ENCODE measurements at places on chromosomes 13 and 19. TPM values are rescaled to one million over a fixed set of nuclear protein-coding genes. Genes with fewer than 3 reads are reported as not detected.

GRCh38 chr13:20774746-20775145 is 985 bp upstream of the EEF1AKMT1 start:
- peaks cover 7% of the 10 kb centered on the region for H3K4me1 ChIP-seq
- H3K27ac ChIP-seq, result no peak overlapping the region
- no peak for DNase-seq
- H3K36me3 ChIP-seq, result peaks cover 13% of the 10 kb centered on the region

- no peaks in the 10 kb centered on the region for H3K4me1 ChIP-seq
- no peaks in the 10 kb centered on the region for H3K27me3 ChIP-seq
- H3K4me3 ChIP-seq, result no peak overlapping the region
- H3K36me3 ChIP-seq, result no peaks in the 10 kb centered on the region
- DNase-seq, result no peak
These were observed 327.0 kb upstream of the SLITRK5 start for GRCh38 chr13:87344176-87344575.

- no peaks in the 10 kb centered on the region for H3K27me3 ChIP-seq
- peaks cover 3% of the 10 kb centered on the region for H3K4me1 ChIP-seq
- H3K36me3 ChIP-seq, result no peaks in the 10 kb centered on the region
- H3K4me3 ChIP-seq, result no peak overlapping the region
- H3K27ac ChIP-seq, result no peak overlapping the region
- DNase-seq, result no peak
These were observed 51.9 kb downstream of the GGACT start for GRCh38 chr13:100536643-100537180.

- no peaks in the 10 kb centered on the region for H3K36me3 ChIP-seq
- no peaks in the 10 kb centered on the region for H3K27me3 ChIP-seq
- no peaks in the 10 kb centered on the region for H3K4me1 ChIP-seq
- no peak overlapping the region for H3K4me3 ChIP-seq
- H3K27ac ChIP-seq, result no peak overlapping the region
- no peak for DNase-seq
These were observed 16.9 kb downstream of the DZIP1 start for GRCh38 chr13:95627590-95627989.

DNA sequence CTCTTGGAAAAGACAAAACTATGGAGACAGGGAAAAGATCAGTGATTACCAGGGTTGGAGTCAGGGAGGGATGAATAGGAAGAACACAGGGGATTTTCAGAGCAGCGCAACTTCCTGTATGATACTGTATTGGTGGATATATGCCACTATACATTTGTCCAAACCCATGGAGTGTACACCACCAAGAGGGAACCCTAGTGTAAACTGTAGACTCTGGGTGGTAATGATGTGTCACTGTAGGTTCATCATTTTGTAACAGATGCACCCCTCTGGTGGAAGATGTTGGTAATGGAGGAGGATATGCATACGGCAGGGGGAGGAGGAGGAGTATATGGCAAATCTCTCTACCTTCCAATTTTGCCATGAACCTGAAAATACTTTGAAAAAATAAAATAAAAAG is 68.1 kb downstream of the UFM1 start:
- no peaks in the 10 kb centered on the region for H3K27me3 ChIP-seq
- no peak for DNase-seq
- H3K4me3 ChIP-seq, result no peak overlapping the region
- H3K4me1 ChIP-seq, result no peaks in the 10 kb centered on the region
- H3K36me3 ChIP-seq, result no peaks in the 10 kb centered on the region
- H3K27ac ChIP-seq, result no peak overlapping the region

- H3K4me1 ChIP-seq, result no peaks in the 10 kb centered on the region
- H3K36me3 ChIP-seq, result no peaks in the 10 kb centered on the region
- no peak for DNase-seq
- no peaks in the 10 kb centered on the region for H3K27me3 ChIP-seq
These were observed 603.0 kb downstream of the LIG4 start for GRCh38 chr13:107612376-107612775.

DNA sequence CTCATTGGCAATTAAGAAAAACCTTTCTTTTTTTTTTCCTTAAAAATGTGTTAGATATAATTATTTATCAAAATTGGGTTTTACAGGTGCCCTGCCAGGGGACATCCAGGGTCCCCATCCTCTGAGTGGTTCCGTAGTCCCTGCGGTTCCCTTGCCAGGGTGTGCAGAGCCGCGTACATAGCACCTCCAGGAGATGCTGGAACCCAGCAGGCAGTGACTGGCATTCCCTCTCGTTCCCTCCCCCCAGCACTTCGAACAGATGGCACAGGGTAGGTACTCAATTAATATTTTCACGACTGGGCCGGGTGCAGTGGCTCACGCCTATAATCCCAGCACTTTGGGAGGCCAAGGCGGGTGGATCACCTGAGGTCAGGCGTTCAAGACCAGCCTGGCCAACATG is 82.0 kb downstream of the COL4A1 start:
- no peaks in the 10 kb centered on the region for H3K27me3 ChIP-seq
- H3K4me1 ChIP-seq, result peaks cover 30% of the 10 kb centered on the region
- H3K36me3 ChIP-seq, result no peaks in the 10 kb centered on the region
- no peak overlapping the region for H3K4me3 ChIP-seq
- DNase-seq, result no peak

GRCh38 chr13:112638157-112638750 is 50.3 kb upstream of the TUBGCP3 start:
- no peaks in the 10 kb centered on the region for H3K27me3 ChIP-seq
- H3K4me1 ChIP-seq, result no peaks in the 10 kb centered on the region
- no peak overlapping the region for H3K27ac ChIP-seq
- DNase-seq, result no peak
- no peak overlapping the region for H3K4me3 ChIP-seq

RXFP2 gene
- total RNA-seq, result not detected

MAST1 gene
- total RNA-seq, result 1.2 TPM

DNA sequence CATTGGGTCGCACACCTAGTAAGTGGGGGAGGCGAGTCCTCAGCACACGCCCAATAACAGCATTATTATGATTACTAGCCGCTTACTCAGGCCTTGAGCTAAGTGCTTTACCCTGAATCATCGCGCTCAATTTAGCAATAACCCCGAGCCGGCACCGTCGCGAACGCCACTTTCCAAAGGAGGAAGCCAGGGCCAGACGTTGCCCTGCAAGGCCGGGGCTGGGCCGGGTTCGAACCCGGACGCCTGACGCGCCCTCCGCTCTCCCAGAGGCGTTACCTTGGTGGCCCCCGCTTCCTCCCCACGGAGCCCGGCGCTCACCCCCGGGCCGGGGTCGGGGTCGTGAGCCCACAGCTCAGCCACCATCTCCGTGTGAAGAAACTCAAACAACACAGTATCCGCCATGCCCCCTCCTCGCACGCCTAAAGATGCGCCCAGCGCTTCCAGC is at the start of gene TRAPPC6A:
TSS of gene TRAPPC6A (minus strand) at position 421 of the 445 bp plus-strand sequence. CDS start at position 402, 19 bp downstream.
- peaks cover 43% of the 10 kb centered on the region for H3K4me1 ChIP-seq
- no peak for DNase-seq
- H3K27ac ChIP-seq, result peak within 1 kb of the TSS; percentile 93
- peak within 1 kb of the TSS; percentile 67 for H3K4me3 ChIP-seq
- H3K36me3 ChIP-seq, result peaks cover 11% of the 10 kb centered on the region

DNA sequence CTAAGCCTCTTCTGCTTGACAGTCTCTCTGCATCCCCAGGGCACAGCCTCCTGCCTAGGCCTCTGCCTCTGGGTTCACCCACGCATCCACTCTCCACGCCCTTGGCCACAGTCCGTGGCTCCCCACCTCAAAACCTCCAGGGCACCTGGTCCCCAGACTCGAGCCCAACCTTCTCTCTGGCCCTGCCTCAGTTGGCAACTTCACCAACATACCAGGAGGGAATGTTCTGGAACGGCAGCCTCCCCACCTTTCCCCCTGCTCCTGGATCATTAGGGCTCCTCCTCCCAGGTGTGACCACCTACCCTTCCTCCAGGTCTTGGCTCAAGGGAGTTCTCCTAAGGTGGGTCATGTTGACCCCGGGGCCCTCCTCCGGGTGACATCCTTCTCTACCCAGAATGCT is 69.1 kb downstream of the SOX1 start:
- no peaks in the 10 kb centered on the region for H3K36me3 ChIP-seq
- H3K27me3 ChIP-seq, result no peaks in the 10 kb centered on the region
- H3K4me1 ChIP-seq, result no peaks in the 10 kb centered on the region

CEBPA gene
- total RNA-seq, result 38.3 TPM

SIGLEC12 gene
- total RNA-seq, result not detected

DNA sequence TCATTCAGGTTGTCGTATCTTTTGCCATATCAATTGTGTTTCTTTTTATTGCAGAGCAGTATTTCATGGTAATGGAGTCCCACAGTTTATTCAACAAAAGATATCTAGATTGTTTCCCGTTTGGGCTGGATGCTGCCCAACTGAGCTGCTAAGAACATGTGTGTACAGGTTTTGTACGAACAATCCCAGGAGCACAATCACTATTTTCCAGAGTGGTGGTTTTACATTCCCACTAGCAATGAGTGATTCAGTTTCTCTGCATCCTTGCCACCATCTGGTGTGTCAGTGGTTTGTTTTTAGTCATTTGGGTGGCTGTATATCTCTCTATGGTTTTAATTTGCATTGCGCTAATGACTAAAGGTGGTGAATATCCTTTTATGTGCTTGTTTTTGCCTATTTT is 52.7 kb upstream of the ZDHHC20 start:
- no peak overlapping the region for H3K27ac ChIP-seq
- no peaks in the 10 kb centered on the region for H3K4me1 ChIP-seq
- H3K4me3 ChIP-seq, result no peak overlapping the region
- H3K36me3 ChIP-seq, result peaks cover 8% of the 10 kb centered on the region
- DNase-seq, result no peak
- H3K27me3 ChIP-seq, result no peaks in the 10 kb centered on the region

DNA sequence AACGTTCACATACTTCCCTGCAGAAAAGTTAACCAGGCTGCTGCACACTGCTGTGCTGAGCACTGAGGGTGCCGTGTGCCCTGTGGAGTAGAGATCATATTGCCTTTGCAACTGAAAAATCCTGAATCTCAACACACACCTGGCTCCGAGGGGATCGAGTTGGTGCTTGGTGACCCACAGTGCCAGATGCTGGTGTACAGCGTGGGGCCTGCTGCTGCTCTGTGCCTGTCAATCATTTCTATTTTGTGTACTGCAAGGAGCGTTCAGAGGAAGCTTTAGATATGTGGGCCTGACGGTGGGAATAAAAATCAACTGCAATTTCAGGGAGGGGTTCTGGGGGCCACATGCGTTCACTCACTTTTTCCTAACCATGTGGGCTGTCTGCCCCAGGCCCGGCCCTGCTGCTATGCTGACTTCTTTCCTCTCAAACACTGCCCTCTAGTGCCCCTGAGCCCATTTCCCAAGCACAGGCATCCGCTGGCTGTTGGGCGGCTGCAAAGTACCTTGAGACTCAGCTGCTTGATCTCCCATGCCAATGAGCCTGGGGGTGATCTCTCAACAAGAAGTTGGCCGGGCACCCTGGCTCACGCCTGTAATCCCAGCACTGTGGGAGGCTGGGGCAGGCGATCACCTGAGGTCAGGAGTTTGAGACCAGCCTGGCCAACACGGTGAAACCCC is 9.7 kb upstream of the LENG8 start:
- no peak for DNase-seq
- no peaks in the 10 kb centered on the region for H3K27me3 ChIP-seq
- H3K4me1 ChIP-seq, result peaks cover 23% of the 10 kb centered on the region
- no peak overlapping the region for H3K4me3 ChIP-seq
- H3K36me3 ChIP-seq, result peaks cover 3% of the 10 kb centered on the region

- H3K4me3 ChIP-seq, result no peak overlapping the region
- DNase-seq, result no peak
- peak overlapping the region; percentile 17 for H3K27ac ChIP-seq
- peaks cover 52% of the 10 kb centered on the region for H3K4me1 ChIP-seq
- no peaks in the 10 kb centered on the region for H3K36me3 ChIP-seq
These were observed 60.6 kb upstream of the SERP2 start for GRCh38 chr13:44312834-44313551.

DNA sequence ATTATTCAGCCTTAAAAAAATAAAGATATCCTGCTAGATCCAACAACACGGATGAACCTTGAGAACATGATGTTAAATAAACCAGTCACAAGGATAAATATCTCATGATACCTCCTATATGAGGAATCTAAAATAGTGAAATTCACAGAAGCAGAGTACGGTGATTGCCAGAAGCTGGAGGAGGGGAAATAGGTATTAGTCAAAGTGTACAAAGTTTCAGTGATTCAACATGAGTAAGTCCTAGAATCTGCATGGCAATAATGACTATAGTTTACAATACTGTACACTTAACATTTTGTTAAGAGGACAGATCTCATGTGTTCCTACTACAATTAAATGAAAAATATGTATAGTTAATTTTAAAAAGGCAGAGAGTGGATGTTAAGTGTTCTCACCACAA is 206.6 kb upstream of the SLC10A2 start:
- H3K27me3 ChIP-seq, result no peaks in the 10 kb centered on the region
- H3K27ac ChIP-seq, result no peak overlapping the region
- no peak for DNase-seq

Measured in vagina (tissue), 2 donors.